Stimulated activated CD8-positive, alpha-beta memory T cell treated with anti-CD3 and anti-CD28 coated beads, Interleukin-7, amount 100 ng/mL, for 24 hours (primary cell): ENCODE measurements at places on chromosomes 6 and 20.

GRCh38 chr20:8545212-8545611, 413.1 kb downstream of the PLCB1 start:
- DNase-seq: no peak

DNA sequence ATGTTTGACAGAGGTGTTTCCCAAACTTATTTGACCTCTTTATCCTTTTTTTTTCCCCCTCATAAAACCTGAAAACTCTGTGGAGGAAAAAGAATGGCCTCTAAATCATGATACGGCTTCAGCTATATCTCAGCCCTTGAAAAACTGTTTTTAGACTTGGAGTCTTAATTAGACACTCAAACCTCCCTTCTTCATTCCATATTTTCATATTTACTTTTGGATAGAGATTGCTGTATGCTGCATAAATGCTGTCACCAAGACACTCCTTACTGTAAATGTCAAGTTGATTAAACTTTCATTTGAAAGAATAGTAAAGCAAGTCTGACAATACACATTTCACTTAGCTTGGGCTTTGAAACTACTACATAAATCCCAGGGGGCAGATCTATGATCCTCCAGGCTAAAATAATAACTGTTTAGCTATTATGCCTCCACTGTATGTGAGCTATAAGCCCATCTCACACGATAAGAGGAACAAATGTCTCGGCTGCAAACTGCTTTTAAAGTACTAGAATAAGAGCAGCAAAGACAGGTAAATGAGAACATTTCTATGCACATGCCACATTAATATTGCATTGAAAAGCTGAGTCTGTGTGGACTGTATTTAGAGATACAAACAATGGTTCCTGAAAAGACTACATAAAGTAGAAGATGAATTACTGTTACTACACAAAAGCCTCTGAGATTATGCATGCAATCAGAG, 141.3 kb upstream of the HMGN3 start:
- DNase-seq: no peak

- no peak for DNase-seq
These were observed 281.6 kb upstream of the CITED2 start for GRCh38 chr6:139655783-139656705.

- no peak for DNase-seq
These were observed 747.6 kb downstream of the RFPL4B start for GRCh38 chr6:113094779-113095178.

DNA sequence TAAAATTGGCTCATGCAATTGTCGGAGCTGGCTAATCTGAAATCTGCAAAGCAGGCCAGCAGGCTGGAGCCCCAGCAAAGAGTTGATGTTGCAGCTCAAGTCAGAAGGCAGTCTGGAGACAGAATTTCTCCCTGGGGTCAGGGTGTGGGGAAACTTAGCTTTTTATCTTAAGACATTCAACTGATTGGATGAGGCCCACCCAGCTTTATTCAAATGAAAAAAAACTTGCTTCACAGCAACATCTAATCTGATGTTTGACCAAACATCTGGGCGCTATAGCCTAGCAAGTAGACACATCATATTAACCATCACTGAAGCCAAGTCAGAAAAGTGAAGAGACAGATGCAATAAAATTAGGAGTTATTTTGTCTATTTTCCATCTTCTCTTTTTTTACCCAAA, 108.8 kb upstream of the CCDC28A start:
- no peak for DNase-seq

- DNase-seq: no peak
These were observed 514.0 kb upstream of the SOX4 start for GRCh38 chr6:21079468-21080048.

DNA sequence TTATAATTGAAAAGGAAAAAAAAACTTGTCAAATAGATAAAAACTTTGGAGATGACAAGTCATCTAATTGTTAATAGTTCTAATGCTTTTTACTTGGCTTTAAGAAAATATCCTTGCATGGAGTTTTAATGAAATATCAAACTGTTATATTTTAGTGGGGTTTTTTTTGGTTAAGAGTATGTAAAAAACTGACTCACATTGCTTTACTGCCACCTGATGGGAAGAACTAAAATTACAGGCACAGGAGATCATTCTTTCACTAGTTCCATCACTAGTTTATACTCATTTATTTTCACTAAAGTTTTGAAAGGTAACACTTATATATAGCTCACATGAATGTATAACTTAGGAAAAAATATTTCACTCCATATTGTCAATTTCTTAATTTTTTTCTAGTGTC, 309.1 kb downstream of the LMBRD1 start:
- no peak for DNase-seq

DNA sequence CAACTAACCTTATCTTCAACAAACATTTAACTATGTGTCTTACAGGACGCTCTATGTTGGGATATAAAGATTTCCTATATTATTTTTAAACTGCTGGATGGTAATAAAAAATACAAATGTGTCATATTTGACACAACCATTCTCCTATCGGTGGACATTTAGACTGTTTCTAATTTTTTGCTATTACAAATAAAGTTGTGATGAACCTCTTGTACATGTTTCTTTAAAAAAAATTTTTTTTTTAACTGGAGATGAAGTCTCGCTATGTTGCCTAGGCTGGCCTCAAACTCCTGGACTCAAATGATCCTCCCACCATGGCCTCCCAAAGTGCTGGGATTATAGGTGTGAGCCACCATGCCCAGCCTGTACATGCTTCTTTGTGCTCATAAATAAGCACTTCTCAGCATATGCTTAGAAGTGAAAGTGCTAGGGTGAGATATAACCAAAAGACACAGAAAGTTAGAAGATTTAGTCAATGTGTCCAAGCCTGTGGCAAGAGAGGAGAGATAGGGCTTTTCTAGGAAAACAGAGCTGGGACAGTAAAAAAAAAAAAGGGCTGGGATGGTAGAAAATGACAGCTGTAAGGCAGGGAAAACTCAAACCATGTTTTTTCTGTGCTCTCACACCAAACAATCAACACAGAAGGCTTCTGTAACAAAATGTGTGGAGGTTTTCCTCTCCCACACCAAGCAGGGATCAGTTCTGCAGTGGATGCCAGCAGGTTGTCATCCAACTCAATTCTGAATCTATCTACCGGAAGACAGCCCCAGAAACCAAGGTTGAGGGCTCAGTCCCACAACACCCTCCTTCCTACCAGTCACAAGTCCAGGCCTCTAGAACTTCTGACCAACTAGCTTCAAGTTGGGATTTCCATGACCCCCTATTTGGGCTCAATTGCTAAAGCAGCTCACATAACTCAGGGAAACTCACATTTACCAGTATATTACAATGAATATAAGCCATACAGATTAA, 70.0 kb upstream of the SMIM29 start:
- no peak for DNase-seq

GRCh38 chr6:88166493-88167351, 575 bp upstream of the CNR1 start:
- DNase-seq: no peak

- DNase-seq: no peak
These were observed 33.8 kb upstream of the RREB1 start for GRCh38 chr6:7073821-7074525.

- no peak for DNase-seq
These were observed 270.5 kb upstream of the SUPT3H start for GRCh38 chr6:45648262-45648620.

GRCh38 chr20:14838663-14839628, 501.5 kb upstream of the FLRT3 start:
- no peak for DNase-seq
